ENCODE measurements at places on chromosomes 12 and 14.

DNA sequence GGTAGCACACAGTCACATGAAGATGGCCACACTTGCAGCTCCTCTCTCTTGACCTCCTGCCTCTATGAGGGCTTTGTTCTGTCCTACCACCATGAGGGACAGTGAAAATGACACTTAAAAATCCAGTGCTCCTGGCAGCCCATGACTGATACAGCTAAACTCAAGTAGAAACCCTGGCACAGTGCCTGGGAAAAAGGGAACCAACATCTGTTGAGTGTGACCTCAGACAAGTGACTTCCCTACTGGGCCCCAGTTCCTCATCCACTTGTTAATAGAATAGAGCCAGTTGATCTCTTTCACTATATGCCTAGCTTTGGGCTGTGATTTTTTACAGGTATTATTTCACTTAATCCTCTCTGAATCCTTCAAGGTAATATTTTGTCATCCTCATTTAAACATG lies 4.8 kb downstream of the GUCY2C start:
- DNase-seq: no peak

DNA sequence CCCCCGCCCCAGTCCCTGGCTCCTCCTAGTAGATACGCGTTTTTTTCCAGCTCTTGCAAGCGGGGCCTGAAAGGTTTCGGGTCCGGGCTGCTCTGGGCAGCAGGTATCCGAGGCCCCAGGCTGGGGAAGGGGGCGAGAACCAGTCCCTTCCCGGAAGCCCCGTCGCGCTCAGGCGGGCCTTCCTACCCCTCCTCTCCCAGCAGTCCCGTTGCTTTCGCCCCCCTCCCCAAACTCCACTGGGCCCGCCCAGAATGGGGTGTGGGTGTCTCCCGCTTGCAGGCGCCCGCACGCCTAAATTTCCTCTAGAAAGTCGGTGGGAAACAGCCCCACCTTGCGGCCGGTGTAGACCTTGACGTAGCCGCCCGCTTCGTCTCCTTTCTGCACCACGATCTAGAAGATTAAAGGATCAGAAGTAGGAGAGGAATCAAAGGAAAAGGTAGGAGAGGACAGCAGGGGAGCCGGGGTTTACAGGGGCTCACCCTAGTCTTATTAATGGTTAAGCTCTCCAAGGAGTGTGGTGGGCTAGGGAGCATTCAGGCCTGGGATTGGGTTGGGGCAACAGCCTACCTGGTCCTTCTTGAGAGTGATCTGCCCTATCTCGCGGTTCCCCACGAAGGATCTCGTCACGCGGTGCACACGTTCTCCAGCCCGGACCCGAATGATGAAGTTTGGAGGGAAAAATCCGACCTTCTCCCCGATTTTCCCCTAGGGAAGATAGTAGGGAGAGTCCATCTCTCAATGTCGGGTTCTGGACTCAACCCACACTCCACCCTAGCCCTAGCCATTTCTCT lies 7.3 kb downstream of the STAC3 start:
- DNase-seq: peak; percentile 89

DNA sequence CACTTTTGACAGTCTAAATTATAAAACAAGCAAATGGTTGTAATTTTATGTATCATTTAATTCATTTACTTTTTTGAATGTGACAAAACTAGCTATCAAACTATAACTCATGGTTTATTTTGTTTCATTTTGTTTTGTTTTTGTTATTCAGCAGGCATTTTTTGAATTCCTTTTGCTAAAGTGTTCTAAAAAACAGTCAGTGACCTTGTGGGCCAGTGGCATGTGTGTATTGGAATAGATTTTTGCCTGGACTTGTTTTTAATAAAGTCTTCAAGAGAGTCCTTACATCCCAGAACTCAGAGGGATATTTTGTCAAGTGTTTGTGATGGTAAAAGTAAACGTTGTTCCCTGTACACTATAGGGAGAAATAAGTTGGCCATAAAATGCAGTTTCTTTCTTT lies 369.7 kb upstream of the SYT1 start:
- peak; percentile 21 for DNase-seq

DNA sequence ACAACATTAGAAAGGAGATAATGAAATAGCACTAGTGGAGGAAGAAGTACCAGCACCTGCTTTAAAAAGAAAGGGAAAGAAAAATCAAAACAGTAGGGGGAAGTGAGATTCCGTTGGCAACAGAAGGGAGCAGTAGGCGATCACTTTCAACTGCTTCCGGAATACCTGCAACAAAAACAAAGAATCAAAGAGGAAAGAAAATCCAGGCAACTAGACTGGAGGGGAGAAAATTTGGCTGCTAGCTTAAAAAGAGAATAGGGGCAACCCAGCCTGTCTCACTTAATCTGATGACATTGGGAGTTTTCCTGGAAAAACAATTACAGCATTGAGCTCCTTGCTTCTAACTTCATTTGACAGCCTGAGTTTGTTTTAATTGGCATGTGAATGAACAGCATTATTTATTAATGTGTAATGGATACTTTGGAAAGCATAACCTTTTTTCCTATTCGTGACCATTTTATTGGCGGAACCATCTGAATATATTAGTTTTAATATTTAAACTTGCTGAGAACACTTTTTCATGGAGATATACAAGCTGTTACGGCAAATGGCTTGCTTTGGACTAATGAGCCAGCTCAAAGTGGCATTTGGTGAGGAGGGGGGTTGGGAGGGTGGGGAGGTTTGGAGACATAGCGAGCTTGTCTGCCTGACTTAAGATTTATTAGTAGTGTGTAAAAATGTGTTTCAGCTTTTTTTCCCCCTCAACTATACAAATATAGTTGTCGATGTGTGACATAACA lies 2.5 kb upstream of the DACT1 start:
- DNase-seq: no peak

- DNase-seq: no peak
These were observed 6.7 kb upstream of the SLC15A4 start for GRCh38 chr12:128830505-128830893.

GRCh38 chr14:23517650-23518326 lies 33.8 kb downstream of the ZFHX2 start:
- DNase-seq: no peak

DNA sequence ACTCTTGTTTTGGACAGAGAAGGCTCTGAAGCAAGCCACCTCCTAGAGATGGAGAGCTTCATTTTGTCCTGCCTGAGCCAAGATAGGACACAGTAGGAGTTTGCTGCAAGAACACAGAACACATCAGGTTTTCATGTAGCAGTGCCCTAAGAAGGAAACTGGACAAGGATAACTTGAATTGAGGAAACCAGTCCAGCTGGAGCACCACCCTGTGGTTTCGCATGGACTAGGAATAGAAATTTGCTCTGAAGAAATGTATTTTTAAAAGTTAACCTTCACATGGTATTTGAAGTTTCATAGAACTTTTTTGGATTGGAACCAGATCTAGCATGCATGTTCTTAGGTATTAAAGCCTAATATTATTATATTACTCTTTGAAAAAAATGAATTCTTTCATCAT lies 68.8 kb downstream of the RERG start:
- DNase-seq: peak; percentile 49

- DNase-seq: no peak
These were observed 30.6 kb upstream of the ISM2 start for GRCh38 chr14:77529213-77529612.

- DNase-seq: peak; percentile 88
These were observed 34.8 kb downstream of the HIGD1C start for GRCh38 chr12:50986966-50987737.

GRCh38 chr14:96249029-96249428 lies 7.0 kb upstream of the BDKRB1 start:
- DNase-seq: peak; percentile 90

- DNase-seq: no peak
These were observed 67.6 kb upstream of the GNG2 start for GRCh38 chr14:51792809-51793208.

DNA sequence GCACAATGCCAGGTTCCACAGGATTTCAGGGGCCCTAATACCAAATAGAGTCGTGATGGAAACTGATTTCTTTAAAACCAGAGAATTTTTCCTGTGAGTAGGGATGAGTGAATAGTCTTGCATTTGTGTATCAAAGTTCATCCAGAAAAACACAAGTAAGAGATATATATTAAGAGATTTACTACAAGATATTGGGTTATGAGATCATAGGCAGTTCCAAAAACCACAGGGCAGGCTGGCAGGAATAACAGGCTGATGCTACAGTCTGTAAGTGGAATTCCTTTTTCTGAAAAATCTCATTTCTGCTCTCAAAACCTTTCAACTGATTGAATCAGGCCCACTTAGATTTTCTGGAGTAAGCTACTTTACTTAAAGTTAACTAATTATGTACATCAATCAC lies 1756.2 kb upstream of the SEL1L start:
- no peak for DNase-seq

- DNase-seq: no peak
These were observed 72.6 kb downstream of the BTG1 start for GRCh38 chr12:92073094-92073493.

DNA sequence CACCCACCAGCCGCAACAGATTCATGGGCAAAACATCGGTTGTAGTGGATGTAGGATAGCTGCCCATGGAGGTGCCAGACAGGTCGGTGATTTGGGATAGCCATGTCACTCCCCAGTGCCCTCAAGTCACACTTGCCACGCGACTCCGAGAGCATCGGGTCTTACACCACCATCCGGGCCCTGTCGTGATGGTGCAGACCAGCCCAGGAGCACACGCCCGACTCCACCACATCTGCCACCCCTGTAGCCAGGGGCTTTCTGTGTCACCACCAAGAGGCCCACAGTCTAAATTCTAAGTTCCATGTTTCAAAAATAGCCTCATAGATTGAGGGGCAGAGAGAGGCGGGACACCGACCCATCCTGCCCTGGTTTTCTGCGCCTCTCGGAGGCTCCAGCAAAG lies 18.0 kb downstream of the FOXN4 start:
- DNase-seq: no peak

DNA sequence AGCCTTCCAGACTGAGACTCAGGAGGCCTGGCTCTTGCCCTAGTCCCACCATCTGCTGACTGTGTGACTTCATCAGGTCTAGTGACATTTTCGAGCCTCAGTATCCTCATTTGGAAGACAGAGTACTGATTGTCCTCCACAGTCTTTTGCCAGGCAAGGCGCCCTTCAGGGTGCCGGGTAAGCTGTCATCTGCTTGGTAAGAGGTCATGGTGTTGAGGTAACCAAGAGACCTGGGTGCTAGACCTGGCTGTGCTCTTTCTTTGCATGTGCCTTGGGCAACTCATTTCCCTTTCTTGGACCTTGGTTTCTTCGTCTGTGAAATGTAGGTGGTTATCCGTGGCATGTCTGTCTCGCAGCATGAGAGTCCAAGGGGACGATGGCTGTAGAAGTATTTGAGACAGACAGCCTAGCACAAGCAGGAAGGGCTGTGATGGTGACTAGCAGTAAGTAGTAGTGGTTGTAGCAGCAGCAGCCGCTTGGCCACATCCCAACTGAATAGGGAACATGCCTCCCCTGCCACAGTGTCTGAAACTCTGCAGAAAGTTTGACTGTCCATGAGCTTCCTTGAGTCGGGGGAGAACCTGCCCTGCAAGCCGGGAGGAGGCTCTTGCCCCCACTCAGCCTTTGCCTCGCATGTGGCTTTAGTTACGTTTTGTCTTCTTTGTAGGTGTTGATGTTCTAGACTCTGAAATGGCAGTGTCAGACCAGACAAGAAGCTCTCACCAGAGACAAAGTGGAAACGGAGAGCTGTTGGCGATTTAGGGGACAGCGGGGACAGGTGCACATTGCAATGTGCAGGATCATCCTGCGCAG lies 40.3 kb downstream of the EVL start:
- DNase-seq: no peak

DNA sequence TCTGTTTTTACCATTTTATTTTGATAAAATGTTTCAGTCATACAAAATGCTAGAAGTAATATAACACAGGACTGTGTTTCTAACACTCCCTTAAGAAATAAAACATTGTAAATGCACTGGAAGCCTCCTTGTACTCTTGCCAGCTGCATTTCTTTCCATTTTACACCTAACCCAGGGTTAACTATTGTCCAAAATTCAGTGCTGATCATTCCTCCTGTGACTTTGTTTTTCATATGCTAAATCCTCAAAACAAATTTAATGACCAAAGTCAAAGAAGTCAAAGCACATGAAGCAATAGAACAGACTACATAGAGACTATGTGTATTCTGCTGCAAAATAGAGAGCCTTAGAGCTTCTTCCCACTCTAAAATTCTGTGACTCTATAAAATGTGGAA lies 420.3 kb upstream of the PRICKLE1 start:
- no peak for DNase-seq

- DNase-seq: no peak
These were observed 3.4 kb downstream of the CIROP start for GRCh38 chr14:23101213-23101970.

DNA sequence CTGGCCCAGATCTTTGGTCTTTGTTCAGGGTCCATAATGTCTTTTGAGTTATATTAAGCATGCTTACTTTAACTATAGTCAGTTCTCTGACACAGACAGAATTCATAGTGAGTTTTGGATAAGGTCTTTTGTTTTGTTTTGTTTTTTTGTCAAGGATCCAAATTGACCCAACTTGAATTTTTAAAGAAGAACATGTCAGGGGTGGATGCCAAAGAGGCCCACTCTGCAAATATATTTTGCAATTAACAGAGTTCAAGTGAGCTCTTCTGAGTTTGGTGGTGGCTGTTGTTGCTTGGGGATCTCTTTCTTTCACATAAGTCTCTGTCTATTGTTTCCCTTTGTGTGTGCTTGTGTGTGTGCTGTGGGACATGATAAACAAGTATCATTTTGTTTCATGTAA lies 34.4 kb upstream of the PMCH start:
- DNase-seq: no peak

DNA sequence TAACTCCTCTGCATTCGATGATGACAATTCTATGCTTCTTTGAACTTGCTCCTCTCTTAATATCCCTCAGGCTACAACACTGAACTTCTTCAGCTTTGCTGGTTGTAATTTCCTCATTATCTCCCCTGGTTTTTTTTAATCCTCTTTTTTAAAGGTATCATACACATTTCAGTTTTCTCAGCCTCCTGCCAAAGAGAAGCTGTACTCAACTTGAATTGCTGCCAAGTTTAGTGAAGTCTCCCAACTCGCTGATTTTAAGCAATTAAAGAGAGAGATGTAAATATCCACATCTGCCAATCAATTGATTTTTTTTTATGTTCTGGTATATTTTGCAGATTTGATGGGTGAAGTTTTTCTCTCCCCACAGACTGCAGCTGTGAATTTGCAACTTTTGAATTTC lies 817.8 kb downstream of the GALC start:
- DNase-seq: no peak

- DNase-seq: no peak
These were observed 1.6 kb downstream of the LTA4H start for GRCh38 chr12:96033549-96034389.

GRCh38 chr14:33943096-33943883 lies 7.6 kb downstream of the EGLN3 start:
- DNase-seq: no peak

DNA sequence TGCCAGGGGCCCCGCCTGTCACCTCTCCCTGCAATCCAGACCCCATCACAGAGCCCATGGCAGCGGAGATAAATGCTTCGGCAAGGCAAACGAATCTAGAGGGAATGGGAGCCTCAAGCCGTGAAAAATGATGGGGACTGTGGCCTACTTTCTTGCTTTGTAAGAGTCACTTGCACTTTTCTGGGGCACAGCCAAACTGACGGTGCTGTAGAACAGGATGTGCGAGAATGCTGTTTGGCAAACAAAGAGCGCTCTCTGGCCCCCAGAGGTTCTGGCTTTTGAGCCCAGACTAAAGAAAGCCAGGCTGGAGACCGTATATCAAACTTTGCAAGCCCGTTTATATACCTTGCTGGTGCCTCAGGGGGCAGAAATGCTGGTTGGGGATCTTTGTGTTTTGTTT lies 108.7 kb downstream of the CACNA1C start:
- no peak for DNase-seq
